ENCODE measurements at places on chromosomes 6 and 20.

DNA sequence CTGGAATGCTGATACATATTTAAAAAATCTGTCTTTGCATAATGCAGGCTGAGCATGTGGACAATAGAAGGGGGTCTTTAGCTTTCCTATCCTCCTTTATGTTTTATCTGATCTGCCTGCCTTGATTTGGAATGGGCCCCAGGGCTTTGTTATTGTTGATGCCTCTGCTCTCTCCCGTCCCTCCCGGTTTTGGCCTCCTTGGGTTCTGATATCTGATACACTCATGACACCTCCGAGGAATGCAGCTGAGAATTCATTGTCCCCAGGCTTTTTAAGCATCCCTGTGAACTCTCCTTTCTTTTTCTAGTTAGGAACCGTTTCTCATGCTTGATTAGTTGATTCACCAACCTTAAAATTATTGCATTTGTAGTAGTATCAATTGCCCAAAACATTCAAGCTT lies 185.5 kb upstream of the RALGAPA2 start:
- no peak overlapping the region for H3K27ac ChIP-seq
- H3K4me3 ChIP-seq = no peak overlapping the region

DNA sequence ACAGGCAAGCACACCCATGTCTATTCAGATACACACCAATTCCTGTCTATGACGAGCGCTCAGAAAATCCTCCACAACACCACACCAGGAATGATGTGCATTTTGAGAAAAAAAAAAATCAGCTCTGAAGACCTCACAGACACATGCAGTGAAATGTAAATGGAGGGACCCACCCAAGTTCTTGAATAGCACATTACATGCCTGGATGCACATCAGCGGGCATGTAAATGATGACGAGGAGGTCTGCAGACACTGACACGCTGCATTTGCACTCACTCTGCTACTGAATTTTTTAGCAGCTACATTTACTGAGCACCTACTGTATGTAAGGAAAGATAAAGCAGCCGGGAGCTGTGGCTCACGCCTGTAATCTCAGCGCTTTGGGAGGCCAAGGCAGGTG lies 14.7 kb downstream of the NRSN2 start:
- no peak for DNase-seq
- no peaks in the 10 kb centered on the region for H3K4me1 ChIP-seq
- H3K27ac ChIP-seq = no peak overlapping the region
- H3K4me3 ChIP-seq = no peak overlapping the region
- no peaks in the 10 kb centered on the region for H3K36me3 ChIP-seq

DNA sequence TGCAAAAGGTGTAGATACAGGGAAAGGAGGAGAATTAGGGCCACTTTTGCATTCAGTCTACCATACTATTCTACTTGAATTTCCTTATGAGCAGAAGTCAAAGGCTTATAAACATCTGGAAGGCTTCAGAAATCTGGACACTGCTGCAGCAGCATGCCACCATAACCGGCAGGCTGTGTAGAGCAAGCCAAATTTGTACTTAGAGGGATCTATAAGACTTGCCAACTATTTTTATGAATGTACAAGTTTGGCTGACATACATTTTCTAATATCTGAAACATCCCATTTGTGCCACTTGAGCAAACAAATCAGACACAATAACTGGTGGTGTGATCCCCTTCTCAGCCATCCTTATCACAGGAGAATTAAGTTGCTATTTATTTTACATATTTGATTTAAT lies 14.0 kb upstream of the PLCB1 start:
- H3K27me3 ChIP-seq = no peaks in the 10 kb centered on the region
- no peak overlapping the region for H3K4me3 ChIP-seq
- DNase-seq = no peak

DNA sequence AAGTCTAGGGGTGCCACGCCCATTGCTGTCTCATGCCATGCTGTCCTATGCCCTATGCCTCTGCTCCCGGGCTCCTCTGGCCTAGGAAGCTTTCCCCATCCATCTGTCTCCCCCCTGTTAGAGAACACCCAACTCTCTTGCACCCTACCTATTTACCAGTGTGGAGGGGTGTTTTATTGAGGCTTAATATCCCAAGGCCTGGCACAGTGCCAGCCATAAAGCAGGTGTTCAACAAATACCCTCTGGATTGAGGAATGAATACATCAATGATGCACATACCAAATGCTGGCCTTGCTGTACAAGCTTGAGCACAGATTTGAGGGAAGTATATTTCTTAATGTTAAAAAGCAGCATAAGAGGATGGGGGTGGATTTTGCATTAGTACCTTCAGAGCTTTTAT lies 38.3 kb downstream of the METTL24 start:
- peaks cover 5% of the 10 kb centered on the region for H3K4me1 ChIP-seq
- no peak for DNase-seq
- H3K27ac ChIP-seq = no peak overlapping the region
- no peak overlapping the region for H3K4me3 ChIP-seq
- H3K27me3 ChIP-seq = no peaks in the 10 kb centered on the region
- no peaks in the 10 kb centered on the region for H3K36me3 ChIP-seq

GRCh38 chr6:30810813-30811339 lies 66.5 kb upstream of the IER3 start:
- no peak overlapping the region for H3K4me3 ChIP-seq
- no peak overlapping the region for H3K27ac ChIP-seq
- no peaks in the 10 kb centered on the region for H3K36me3 ChIP-seq
- H3K27me3 ChIP-seq = no peaks in the 10 kb centered on the region
- peaks cover 45% of the 10 kb centered on the region for H3K4me1 ChIP-seq
- no peak for DNase-seq

- no peak for DNase-seq
- H3K36me3 ChIP-seq = peaks cover 47% of the 10 kb centered on the region
- H3K27ac ChIP-seq = no peak overlapping the region
- H3K27me3 ChIP-seq = no peaks in the 10 kb centered on the region
- no peak overlapping the region for H3K4me3 ChIP-seq
- no peaks in the 10 kb centered on the region for H3K4me1 ChIP-seq
Observed at GRCh38 chr6:157893238-157893637, 70.2 kb downstream of the SNX9 start.

DNA sequence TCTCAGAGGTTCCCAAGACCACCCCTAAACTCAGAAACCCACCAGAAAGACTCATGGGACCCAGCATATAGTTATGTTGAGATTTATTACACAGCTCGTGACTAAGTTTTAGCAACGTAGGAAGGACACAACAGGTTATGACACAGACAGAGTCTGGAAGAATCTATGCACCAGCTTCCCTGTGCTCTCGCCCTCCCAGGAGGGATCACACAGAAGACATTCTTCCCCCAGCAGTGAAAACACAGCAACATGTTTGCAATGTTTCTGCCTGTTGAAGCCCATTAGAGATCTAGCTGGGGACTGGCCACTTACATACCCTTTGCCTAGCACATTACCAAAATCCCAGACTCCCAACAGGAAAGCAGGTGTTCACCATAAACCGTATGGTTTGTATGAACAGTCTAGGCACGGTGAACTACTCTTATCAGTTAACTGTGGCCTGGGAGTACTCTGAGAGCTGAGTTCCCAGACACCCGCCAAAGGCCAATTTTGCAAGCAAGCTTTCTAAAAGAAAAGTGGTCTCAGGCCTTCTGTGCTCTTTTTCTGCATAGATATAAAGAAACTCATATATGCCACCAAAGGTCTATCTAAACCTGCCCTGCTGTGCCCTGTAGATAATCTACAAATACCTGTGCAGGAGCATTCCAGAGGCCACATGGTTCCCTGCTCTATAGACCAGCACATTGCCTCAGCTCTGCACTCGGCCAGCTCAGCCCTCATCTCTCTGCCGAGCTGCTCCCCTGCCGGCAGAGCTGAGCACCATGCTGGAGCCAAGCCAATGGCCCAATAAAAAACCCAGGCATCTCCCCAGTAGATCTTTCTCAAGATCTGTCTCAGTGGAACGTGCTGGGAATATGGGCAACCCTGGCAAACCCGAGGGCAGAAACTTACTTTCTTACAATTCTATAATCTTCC lies 69.6 kb upstream of the SMIM28 start:
- H3K4me1 ChIP-seq = no peaks in the 10 kb centered on the region
- H3K27me3 ChIP-seq = no peaks in the 10 kb centered on the region
- DNase-seq = no peak
- H3K4me3 ChIP-seq = no peak overlapping the region
- H3K36me3 ChIP-seq = no peaks in the 10 kb centered on the region

- no peak for DNase-seq
- no peaks in the 10 kb centered on the region for H3K36me3 ChIP-seq
- no peak overlapping the region for H3K4me3 ChIP-seq
- no peak overlapping the region for H3K27ac ChIP-seq
- no peaks in the 10 kb centered on the region for H3K4me1 ChIP-seq
Observed at GRCh38 chr6:74597266-74597665, 608.6 kb downstream of the COL12A1 start.

DNA sequence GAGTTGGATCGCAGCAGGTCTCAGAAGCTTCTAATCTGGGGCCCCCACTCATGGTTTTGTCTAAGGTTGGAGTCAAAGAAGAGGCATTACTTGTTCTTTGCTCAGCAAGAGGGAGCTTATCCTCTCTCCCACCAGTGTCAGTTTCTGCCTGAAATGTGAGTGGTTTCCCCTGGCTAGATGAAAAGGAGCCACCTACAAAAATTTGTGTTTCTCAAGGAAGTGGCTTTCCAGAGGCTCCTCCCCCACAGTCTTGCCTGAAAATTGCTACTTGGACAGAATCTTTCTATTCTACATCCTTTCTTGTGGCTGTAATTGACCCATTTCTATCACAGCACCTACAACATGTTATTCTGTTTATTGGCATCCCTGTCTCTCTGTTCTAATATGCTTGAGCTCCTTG lies 37.9 kb downstream of the SCML4 start:
- DNase-seq = no peak
- no peaks in the 10 kb centered on the region for H3K4me1 ChIP-seq
- no peaks in the 10 kb centered on the region for H3K27me3 ChIP-seq
- no peak overlapping the region for H3K4me3 ChIP-seq
- H3K27ac ChIP-seq = no peak overlapping the region
- H3K36me3 ChIP-seq = no peaks in the 10 kb centered on the region

DNA sequence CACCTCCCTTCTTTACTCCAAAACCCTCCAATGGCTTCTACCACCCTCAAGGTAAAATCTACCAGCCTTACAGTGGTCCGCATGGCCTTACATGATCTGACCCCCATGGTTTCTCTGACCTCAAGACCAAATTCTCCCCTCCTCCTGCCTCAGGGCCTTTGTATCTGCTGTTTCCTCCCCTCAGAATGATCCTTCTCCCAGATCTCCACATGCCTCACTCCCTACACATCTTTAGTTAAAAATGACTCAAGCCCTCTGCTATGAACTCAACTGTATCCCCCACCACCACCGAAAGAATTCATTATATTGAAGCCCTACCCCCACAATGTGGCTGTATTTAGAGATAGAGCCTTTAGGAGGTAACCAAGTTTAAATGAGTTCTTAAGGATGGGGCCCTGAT lies 4.1 kb downstream of the SLC23A2 start:
- no peak for DNase-seq
- peaks cover 10% of the 10 kb centered on the region for H3K4me1 ChIP-seq
- H3K4me3 ChIP-seq = no peak overlapping the region
- no peaks in the 10 kb centered on the region for H3K27me3 ChIP-seq
- H3K27ac ChIP-seq = no peak overlapping the region
- H3K36me3 ChIP-seq = no peaks in the 10 kb centered on the region

- peak overlapping the region; percentile 7 for H3K4me3 ChIP-seq
- no peak for DNase-seq
- H3K27ac ChIP-seq = no peak overlapping the region
- H3K4me1 ChIP-seq = no peaks in the 10 kb centered on the region
Observed at GRCh38 chr20:47774131-47774777, 11.0 kb downstream of the SULF2 start.

DNA sequence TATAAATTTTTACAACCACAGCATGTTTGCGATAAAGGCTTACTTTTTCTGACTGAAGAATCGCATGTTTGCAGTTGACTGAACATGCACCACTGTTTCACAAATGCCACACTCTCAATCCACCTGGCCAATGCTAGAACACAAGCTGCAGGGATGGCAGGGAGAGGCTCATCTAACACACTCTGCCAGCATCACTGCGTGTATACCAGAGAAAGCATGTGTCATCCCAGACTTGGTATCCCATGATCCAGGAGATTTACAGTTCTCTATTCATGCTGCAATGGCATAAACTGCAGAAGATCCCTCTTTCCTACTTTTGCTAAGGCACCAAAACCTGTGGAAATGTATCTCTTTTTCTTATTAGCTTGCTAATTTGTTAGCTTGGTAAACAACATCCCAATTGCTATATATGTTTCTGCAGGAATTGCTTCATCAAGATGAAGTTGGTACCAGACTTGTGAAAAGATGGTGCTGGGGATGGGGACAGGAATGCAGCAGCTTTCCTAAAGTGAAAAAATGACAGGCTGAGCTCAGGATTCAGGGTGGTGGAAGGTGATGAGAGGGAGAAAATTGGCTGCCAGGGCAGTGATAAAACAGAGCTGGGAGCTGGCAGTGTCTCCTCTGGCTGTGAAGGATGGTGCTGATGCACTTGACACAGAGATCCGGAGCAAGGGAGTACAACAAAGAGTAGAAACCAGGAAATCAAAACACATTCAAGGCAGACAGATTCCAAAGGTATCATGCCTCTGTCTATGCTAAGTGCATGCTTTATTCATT lies 186.9 kb downstream of the HIVEP2 start:
- no peaks in the 10 kb centered on the region for H3K27me3 ChIP-seq
- no peak overlapping the region for H3K27ac ChIP-seq
- no peak overlapping the region for H3K4me3 ChIP-seq
- no peak for DNase-seq

- no peaks in the 10 kb centered on the region for H3K36me3 ChIP-seq
- no peak overlapping the region for H3K27ac ChIP-seq
- no peak overlapping the region for H3K4me3 ChIP-seq
- H3K4me1 ChIP-seq = no peaks in the 10 kb centered on the region
Observed at GRCh38 chr6:11705069-11705468, 73.5 kb downstream of the ADTRP start.
